ENCODE measurements at places on chromosomes 12 and 14. TPM values are rescaled to one million over a fixed set of nuclear protein-coding genes. Genes with fewer than 3 reads are reported as not detected.

The RNASE1 gene
- total RNA-seq: not detected

The OVCH1 gene
- total RNA-seq: not detected

The CIROP gene
- not detected for total RNA-seq

The SUDS3 gene
- total RNA-seq: 31.2 TPM

Measured in hair follicular keratinocyte (primary cell).